ENCODE measurements at places on chromosomes 2 and 18. TPM values are rescaled to one million over a fixed set of nuclear protein-coding genes. Genes with fewer than 3 reads are reported as not detected.

- DNase-seq: no peak
These were observed 25.8 kb downstream of the ZC3H6 start for GRCh38 chr2:112301171-112301584.

- no peak for DNase-seq
These were observed 181.3 kb upstream of the EPHA4 start for GRCh38 chr2:221753401-221753800.

GRCh38 chr2:127106457-127106990 lies 430 bp downstream of the BIN1 start:
- DNase-seq: peak; percentile 89

- no peak for DNase-seq
These were observed 190.2 kb downstream of the TFCP2L1 start for GRCh38 chr2:121094845-121095244.

DNA sequence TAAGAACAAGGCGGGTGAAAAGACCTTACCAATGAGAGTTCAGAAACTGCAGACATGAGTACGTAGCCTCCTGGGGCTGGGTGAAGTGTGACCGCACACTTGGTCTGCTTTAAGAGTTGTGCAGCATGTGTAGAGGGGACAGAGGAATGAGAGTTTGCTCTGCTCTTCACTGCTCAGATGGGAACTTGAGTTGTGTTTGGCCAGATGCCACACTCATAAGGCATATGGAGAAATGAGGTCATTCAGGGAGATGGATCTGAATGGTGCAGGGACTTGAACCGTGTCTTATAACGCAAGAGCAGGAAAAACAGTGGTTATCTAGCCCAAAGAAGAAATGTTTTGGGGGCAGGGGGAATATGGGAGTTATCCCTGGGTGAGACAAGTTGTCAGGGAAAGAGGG lies 273.8 kb upstream of the LYPD1 start:
- no peak for DNase-seq

DNA sequence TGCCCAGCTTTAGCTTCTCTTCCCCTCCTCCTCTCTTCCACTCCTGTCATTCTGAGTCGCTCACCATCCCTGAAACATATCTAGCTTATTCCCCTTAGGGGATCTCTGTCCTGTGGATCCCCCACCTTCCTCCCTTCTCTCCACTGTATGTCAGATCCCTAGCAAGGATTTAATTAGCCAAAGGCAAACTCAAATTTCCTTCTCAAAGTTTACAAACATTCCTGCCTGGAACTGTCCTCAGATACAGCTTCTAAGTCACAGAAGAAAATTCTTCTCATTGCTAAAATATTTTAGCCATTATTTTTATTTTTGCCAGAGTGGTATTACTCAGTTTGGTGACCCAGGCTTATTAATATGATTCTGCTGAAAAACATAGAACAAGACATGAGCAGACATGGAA lies 315.3 kb downstream of the CYP26B1 start:
- no peak for DNase-seq

DNA sequence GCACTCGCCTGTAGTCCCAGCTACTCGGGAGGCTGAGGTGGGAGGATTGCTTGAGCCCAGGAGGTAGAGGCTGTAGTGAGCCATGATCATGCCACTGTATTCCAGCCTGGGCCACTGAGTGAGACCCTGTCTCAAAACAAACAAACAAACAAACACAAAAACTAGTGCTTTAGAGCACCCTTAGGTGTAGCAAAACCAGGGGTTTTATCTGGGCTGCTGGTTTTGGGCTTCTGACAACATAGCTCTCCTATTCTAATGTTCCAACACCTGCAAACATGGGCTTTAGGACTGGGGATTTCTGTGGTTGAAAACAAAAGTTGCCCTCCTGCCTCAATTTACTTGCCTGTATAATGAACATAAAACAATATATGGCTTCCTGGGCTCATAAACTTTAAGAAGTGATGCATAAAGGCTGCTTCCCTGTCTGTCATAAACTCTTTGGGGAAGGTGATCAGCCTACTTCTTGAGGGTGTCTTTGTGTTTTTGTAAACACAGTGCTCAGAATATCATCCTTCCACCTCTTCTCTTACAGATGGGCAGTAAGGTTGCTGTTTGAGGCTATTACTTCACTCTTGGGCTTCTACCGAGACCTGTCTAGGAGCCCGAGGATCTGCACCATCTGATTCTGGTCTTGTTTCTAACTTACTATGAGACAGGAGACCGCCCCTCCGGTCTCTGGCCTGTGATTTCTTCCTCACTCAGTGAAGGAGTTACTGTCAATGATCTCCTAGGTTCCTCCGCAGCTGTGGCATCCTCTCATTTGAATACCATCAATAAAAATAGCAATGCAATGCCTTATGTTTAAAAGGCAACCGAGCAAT lies 246.5 kb downstream of the MYCN start:
- peak; percentile 47 for DNase-seq

DNA sequence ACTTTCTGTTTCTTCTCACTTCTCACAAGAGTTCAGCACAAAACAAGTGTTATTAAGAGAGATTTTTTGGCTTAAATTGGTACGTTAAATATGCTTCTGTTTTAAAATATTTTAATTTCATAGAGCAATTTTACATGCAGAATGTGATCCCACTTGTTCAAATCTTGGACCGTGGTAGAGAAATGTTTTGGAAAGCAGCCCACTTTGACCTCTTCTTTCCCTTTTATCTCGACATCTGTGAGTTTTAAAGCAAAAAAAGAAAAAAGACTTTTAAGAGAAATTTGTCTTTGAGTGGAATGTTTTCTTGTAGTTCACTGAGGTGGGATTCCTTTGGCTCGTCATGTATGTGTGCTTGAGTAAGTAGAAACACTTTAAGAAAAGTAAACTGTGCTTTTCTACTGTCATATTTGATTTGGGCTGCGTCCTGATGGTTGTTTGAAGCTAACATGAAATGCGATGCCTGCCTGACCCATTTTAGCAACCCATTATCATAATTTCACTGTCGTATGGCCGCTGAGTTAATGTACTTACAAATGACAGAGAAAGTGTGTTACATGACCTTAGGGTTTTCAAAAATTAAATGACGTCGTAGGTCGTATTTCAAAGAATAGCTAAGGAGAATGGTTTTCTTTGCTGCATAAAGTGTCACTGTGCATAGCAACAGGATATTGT lies 54.5 kb downstream of the TSHZ1 start:
- DNase-seq: no peak

- no peak for DNase-seq
These were observed 70.6 kb downstream of the EMILIN2 start for GRCh38 chr18:2917259-2918047.

DNA sequence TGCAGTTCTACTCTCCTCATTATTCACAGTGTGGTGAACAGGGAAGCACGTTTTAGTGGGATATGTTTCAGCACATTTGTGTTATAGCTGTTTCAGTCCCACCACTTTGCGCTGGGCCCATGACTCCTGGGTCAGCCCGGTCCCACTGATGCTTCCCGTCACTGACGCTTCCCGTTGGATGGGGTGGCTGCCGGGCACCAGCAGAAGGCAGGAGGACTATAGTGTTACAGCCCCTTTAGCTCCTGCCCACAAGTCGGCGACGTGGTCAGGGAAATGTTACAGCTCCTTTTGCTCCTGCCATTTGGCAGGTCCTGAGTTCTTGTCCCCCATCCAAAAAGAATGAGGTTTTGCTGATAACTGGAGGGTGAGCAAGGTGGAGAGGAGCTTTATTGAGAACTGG lies 732.2 kb downstream of the NR4A2 start:
- DNase-seq: no peak

Gene AQP12B
- total RNA-seq: not detected

Gene CIB4
- not detected for total RNA-seq

Gene FER1L5
- total RNA-seq: 0.06 TPM

Gene EFEMP1
- total RNA-seq: 446 TPM

Gene COL6A3
- total RNA-seq: 409 TPM

Gene FAM237A
- not detected for total RNA-seq

Measured in mesenteric fat pad (tissue), 1 donor.